Sigmoid colon (tissue), 7 donors: ENCODE measurements at places on chromosomes 7 and 10. TPM values are rescaled to one million over a fixed set of nuclear protein-coding genes. Genes with fewer than 3 reads are reported as not detected.

Gene AGR3
- total RNA-seq: not detected

Gene AQP1
- total RNA-seq: 114 TPM

Gene GDF2
- not detected for total RNA-seq

Gene LBX1
- not detected for total RNA-seq

Gene MYL10
- total RNA-seq: not detected

Gene DLX5
- total RNA-seq: not detected

Gene ABI1
- 37.3 TPM for total RNA-seq

Gene DGKI
- 0.66 TPM for total RNA-seq

Gene LIPN
- total RNA-seq: not detected

Gene FAM25C
- total RNA-seq: not detected

Gene PPP1R3A
- total RNA-seq: not detected

Gene CDC14C
- not detected for total RNA-seq

Gene KLF14
- total RNA-seq: not detected

Gene OR6V1
- total RNA-seq: not detected

GRCh38 chr7:85001495-85002345, 185.1 kb downstream of the SEMA3D start:
- no peak overlapping the region for H3K27ac ChIP-seq
- H3K27me3 ChIP-seq: no peaks in the 10 kb centered on the region
- no peak for DNase-seq
- H3K36me3 ChIP-seq: no peaks in the 10 kb centered on the region

GRCh38 chr10:128721963-128722445, 595.8 kb upstream of the MKI67 start:
- H3K4me1 ChIP-seq: no peaks in the 10 kb centered on the region
- H3K27me3 ChIP-seq: no peaks in the 10 kb centered on the region
- DNase-seq: no peak

GRCh38 chr7:138974675-138975292, 6.4 kb downstream of the KIAA1549 start:
- no peak for DNase-seq
- H3K36me3 ChIP-seq: no peaks in the 10 kb centered on the region
- no peak overlapping the region for H3K4me3 ChIP-seq

DNA sequence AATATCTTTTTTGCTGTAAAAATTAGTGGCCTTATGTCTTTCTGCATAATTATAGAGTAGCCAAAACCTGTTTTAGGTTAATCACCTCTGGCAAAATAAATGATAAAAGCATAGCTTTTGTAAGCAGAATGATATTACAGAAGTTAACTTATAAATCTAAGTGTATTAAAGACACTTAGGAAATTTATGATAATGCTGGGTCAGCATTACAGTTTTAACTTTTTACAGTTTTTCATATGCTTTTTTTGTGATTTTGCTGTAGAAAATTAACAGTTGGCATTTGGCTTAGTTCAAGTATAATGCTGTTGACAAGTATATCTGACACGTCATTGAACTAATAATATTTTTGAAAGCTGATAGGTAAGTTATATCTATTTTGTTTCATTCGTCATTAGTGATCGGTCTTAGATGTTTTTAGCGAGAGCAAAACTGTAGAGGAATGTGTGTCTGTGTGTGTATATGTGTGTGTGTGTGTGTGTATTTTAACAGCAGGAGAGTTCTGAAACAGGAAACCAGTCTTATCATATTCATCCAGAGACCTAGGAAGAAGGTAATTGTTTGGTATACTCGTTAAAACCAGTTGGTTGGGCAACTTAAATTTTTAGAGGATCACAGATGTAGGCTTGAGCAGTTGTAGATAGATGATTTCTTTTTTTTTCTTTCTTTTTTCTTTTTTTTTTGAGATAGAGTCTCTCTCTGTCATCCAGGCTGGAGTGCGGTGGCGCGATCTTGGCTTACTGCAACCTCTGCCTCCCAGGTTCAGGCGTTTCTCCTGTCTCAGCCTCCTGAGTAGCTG, 15.4 kb downstream of the PTEN start:
- no peak overlapping the region for H3K4me3 ChIP-seq
- peaks cover 58% of the 10 kb centered on the region for H3K4me1 ChIP-seq
- no peaks in the 10 kb centered on the region for H3K27me3 ChIP-seq
- no peak overlapping the region for H3K27ac ChIP-seq
- DNase-seq: no peak

DNA sequence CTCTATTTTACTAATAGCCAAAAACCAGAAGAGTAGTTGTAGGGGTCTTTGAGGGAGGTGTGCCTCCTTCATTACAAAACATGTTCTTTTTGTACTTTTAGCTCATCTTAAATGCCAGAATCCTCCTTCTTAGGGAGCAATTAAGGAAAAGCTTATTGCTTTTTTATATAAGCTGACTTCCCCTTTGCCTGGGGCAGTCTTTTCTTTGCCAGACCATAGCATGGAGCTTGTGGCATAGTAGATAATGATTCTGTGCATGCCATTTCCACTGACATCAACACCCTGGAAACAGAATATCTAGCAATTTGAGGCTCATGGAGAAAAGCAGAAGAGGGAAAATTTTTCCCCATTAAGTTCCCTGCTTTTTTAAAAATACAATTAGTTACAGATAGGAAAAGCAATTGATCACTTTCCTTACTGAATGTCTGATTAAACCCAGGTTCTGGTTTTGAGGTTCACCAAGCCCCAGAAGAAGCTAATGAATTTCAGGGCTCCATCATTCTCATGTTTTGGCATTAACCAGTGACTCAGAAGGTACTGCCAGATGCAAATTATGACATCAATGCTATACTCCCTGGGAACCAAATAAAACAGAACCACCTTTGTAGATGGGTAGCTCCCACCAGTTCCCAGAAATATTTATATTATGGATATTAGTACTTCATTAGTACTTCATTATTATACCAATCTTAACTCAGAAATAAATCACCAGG, 410.6 kb downstream of the KCNMA1 start:
- DNase-seq: no peak
- H3K27me3 ChIP-seq: no peaks in the 10 kb centered on the region
- H3K27ac ChIP-seq: peak overlapping the region; percentile 87
- H3K4me1 ChIP-seq: no peaks in the 10 kb centered on the region

GRCh38 chr10:48634198-48634983, 29.5 kb upstream of the ARHGAP22 start:
- peak overlapping the region; percentile 14 for H3K27ac ChIP-seq
- peak; percentile 74 for DNase-seq
- no peaks in the 10 kb centered on the region for H3K27me3 ChIP-seq
- H3K4me1 ChIP-seq: peaks cover 12% of the 10 kb centered on the region
- H3K4me3 ChIP-seq: no peak overlapping the region

GRCh38 chr10:63763744-63764143, 242.5 kb downstream of the REEP3 start:
- H3K4me1 ChIP-seq: peaks cover 11% of the 10 kb centered on the region
- H3K27me3 ChIP-seq: no peaks in the 10 kb centered on the region
- H3K4me3 ChIP-seq: no peak overlapping the region
- H3K27ac ChIP-seq: no peak overlapping the region
- H3K36me3 ChIP-seq: no peaks in the 10 kb centered on the region

- peak; percentile 73 for DNase-seq
- H3K27ac ChIP-seq: peak overlapping the region; percentile 98
- peaks cover 43% of the 10 kb centered on the region for H3K4me1 ChIP-seq
- H3K4me3 ChIP-seq: peak overlapping the region; percentile 97
- no peaks in the 10 kb centered on the region for H3K36me3 ChIP-seq
These were observed 1.1 kb upstream of the ZNF503 start for GRCh38 chr10:75402486-75403143.
